WTC11 (cell line): ENCODE measurements at places on chromosomes 2 and 18.

GRCh38 chr18:34297287-34297686, 72.6 kb upstream of the NOL4 start:
- DNase-seq = no peak

GRCh38 chr2:222568865-222569264, 87.0 kb downstream of the FARSB start:
- no peak for DNase-seq

- no peak for DNase-seq
Measured at GRCh38 chr2:237675316-237675715, 47.9 kb downstream of the LRRFIP1 start.

DNA sequence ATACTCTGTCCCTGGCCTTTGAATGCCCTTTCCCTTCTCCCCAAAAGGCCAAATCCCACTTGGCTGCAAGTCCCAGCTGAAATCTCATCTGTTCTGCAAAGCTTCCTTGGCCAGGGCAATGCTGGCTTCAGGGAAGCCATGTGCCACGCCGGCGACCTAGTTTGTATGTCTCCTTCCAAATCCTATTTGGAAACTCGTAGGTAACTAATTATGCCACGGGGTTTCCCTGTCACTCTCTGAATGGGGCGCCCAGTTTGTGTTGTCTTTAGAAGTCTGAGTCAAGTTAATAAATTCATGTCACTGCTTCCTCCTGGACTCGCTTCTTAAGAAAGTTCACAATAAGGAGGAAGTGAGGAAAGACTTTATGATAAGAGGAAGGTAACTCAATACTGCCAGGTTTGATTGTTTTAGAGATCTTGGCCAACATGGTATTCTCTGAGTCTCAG, 19.1 kb downstream of the FHL2 start:
- DNase-seq = no peak

DNA sequence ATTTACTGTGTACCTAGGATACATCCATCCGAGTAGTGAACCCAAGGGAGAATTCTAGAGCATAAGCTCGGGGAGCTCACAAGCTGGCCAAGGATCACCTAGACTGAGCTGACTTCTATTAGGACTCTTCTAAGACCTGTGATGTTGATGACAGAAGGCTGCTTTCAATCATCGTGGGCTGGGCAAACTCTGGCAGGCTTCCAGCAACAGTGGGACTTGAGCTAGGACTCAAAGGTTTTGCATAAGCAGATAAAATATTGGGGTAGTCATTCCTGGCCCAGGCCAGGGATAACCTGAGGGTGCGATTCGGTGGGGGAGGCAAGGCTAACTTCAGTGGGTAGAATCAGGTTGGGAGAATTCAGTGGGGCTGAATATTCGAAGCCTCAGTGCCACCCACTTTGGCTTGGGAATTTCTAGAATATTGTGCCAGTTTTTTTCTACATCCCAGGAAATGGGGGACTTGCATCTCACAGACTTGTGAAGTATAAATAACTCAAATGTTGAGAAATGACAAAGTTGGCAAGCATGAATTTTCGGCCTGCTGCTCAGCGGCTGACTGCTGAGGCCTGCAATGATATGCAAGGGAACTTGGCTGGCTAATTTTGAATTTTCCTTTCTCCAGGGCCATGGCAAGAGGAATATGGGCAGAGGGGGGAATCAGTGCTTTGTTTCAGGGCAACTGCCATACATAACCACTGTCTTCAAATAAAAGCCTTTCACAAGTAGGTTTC, 274.3 kb downstream of the PRKCE start:
- no peak for DNase-seq

GRCh38 chr2:22616031-22616430, 768.9 kb upstream of the KLHL29 start:
- DNase-seq = peak; percentile 22

GRCh38 chr18:907115-907884, 2.6 kb downstream of the ADCYAP1 start:
- peak; percentile 62 for DNase-seq

- peak; percentile 34 for DNase-seq
Measured at GRCh38 chr2:88537640-88538039, 85.1 kb upstream of the FOXI3 start.

- DNase-seq = no peak
Measured at GRCh38 chr2:171521361-171522051, 768 bp upstream of the CYBRD1 start.

- DNase-seq = no peak
Measured at GRCh38 chr18:57466307-57466706, 31.1 kb downstream of the ONECUT2 start.

GRCh38 chr18:24516261-24516660, 55.8 kb downstream of the HRH4 start:
- no peak for DNase-seq

DNA sequence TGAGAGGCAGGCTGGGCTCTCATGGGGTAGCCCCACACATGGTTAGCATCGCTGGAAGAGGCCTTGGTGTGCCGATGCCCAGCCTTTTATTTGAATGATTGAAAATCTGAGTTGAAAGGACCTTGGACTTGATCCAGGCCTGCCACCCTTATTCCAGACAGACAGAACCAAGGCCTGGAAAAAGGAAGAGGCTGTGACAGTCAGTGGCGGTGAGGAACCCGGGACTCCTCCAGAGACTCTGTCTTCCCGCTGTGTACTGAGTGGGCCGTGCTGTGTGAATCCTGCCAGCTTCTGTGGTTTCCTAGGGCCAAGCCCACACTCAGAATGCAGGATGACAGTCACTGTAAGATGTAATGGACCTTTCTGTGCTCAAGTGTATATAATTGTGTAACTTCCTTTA, 218.5 kb downstream of the LDLRAD4 start:
- no peak for DNase-seq

- no peak for DNase-seq
Measured at GRCh38 chr2:196448407-196449079, 191.0 kb upstream of the CCDC150 start.

DNA sequence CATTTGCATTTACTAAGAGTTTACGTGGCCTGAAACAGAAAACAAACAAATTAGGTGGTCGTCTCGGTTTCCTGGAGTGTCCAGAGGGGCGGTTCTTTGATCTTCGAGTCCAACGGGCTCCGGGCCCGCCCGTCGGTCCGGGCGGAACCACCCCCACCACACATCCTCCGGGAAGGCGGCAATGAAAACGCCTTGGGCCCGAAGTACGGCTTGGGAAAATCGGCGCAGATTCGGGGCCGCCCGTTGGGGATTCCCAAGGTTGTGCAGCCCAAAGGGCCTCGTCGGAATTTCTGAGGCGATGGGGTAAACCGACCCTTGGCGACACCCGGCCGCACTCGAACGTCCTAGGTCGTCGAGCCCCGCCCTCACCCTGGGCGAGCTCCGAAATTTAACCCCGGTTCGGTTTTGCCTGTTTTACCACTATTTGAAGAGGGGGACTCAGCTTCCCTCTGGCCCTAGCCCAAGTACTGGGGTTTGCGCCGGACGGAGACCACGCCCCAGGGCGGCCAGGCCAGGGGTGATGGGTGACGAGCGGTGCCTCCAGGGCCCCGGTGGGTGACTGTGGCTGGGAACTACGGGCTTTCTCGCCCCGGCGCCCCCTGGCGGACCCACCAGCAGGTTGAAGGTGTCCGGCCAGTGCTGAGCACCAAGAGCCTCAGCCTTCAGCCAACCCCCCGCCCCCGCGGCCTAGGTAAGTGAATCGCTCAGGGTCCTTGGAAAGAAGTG, 1.9 kb upstream of the CFAP53 start:
- peak; percentile 95 for DNase-seq

GRCh38 chr18:79597831-79598632, 81.6 kb upstream of the CTDP1 start:
- DNase-seq = no peak

DNA sequence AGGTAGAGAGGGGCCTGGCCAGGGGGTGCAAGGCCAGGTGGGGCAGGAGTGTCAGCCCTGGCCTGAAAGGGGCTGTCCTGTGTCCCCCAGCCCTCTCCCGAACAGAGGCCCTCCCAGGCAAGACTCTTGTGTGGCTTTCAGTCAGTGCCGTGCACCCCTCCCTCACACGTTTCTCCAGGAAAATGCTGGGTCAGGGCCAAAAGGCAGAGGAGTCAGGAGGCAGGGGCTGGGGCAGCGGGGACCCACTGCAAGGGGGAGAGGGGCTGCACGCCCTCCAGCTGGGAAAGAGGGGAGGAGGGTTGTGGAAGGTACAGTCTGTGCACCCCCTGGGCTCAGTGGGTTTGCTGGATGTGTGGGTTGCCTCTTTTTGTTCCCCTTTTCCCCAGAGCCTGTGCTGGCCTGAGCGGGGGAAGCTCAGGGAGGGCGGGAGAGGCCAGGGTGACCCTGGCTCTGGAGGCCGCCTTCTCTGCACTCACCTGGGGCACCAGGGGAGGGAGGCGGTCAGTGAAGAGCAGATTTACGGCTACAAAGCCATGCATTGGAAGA, 4.1 kb downstream of the KCNF1 start:
- no peak for DNase-seq

GRCh38 chr2:235898766-235899165, 269.4 kb downstream of the GBX2 start:
- no peak for DNase-seq

- no peak for DNase-seq
Measured at GRCh38 chr2:225737556-225737955, 338.0 kb downstream of the NYAP2 start.

DNA sequence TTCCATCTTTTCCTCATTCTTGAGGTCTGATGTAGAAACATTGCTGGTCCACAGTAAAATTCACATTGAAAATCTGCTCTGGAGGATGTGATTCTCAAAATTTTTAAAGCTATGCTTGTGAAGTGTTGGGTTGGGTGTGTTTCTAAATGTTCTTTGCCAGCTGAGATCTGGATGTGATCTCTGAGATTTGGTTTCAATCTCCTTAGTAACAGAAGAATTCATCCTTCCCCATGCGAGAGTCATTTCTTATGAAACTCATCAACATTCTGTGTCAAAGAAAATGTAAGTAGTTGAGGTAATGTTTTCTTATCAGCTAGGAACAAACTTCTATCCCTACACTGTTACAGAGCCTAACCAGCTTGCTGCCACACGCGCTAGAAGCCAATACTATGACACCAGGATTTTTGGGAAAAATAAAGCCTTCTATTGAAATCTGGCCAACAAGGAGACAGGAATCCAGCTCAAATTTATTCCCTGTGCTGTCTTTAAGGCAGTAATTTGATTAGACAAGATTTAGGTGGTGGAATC, 134.9 kb downstream of the PTH2R start:
- no peak for DNase-seq

DNA sequence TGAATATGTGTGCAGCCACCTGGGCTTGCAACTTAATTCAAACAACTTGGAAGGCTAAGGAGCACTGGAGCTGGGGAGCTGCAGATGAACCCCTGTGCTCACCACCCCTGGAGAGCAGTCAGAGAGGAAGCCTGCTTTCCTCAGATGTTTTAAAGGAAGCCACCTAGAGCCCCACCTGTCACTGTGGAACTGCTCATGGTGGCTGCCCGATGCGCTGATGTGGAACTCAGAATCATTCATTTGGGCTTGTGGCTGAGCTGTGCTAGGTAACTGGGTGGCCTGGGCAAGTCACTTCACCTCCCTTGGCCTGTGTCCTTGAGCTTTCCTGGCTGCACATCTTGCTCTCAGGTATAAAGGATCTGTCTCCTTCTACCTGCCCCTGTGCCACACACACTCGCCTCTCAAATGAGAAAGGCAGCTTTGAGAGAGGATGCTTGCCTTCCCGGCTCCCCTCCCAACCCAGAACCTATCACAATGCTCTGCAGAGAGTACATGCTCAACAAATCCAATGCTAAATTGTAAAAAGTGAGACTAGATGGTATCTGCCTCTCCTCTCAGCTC, 41.3 kb downstream of the BCL11A start:
- DNase-seq = no peak

DNA sequence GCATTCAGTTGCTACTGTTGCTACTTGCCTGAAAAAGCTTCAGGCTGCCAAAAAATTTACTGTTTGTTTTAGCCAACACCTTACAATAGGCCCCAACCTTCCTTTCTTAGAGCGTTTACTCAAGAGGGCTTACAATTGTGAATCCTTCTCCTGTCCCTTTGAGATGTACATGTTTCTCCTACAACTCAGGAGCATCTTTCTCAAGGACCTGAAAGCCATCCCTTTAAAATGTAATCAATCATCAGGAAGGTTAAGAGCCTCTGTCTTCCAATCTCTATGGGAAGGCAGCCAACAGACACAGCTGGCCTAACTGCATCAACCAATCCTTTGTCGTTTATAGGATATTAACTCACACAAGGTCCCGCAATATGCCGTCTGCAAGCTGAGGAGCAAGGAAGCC, 3.4 kb upstream of the IER3IP1 start:
- DNase-seq = no peak

DNA sequence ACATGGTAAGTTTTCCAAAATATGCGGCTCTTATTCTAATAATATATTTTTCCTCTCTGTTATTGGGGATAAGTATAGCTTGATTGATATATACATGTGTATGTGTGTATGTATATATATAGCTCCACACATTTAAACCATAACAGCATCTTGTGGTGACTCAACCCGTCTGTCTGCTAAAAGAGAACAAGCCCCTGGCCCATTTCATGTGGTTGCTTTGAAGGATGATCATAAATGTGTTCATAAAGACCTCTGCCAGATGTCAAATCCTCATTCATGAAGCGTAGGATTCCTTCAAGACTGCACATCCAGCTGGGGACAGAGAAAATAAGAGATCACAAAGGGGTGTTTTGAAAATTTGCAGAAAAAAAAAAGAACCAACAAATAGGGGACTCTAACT, 79.3 kb downstream of the RHOB start:
- DNase-seq = no peak

- no peak for DNase-seq
Measured at GRCh38 chr2:4938206-4938605, 754.0 kb upstream of the SOX11 start.

GRCh38 chr2:13240061-13240460, 523.3 kb downstream of the TRIB2 start:
- no peak for DNase-seq

- no peak for DNase-seq
Measured at GRCh38 chr2:240399419-240400324, 35.8 kb upstream of the GPC1 start.

- no peak for DNase-seq
Measured at GRCh38 chr18:76233406-76233805, 261.6 kb downstream of the ZNF516 start.

DNA sequence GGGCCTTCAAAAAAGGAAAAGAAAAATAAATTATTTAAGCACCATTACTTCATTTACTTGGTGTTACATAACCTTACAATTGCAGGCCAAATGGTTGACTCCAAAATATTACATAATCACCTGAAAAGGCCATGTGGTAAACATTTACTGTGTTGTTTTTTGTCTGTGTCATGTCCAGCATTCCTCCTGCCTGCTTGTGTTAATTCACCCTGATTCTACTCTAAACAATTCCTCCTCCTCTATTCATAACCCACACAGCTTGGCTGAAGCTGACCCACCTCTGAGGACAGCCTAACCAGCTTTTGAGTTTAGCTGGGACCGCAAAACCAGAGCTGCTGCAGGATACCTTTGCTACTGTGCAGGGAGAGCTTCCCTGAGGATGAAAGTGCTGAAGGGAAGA, 35.4 kb downstream of the TMX3 start:
- DNase-seq = no peak

- no peak for DNase-seq
Measured at GRCh38 chr2:103219398-103219797, 457.6 kb downstream of the TMEM182 start.

- DNase-seq = no peak
Measured at GRCh38 chr2:15594291-15595256, 2.9 kb downstream of the DDX1 start.

GRCh38 chr2:34995196-34995595, 1360.4 kb upstream of the CRIM1 start:
- no peak for DNase-seq

GRCh38 chr2:158024288-158024898, 77.3 kb upstream of the UPP2 start:
- peak; percentile 65 for DNase-seq
